Astrocyte (in vitro differentiated cells and primary cell): ENCODE measurements at places on chromosomes 1 and 21. TPM values are rescaled to one million over a fixed set of nuclear protein-coding genes. Genes with fewer than 3 reads are reported as not detected.

The RNF115 gene
- 15.2 and 15.3 TPM in 2 replicates for total RNA-seq

The NCDN gene
- 40.3 and 42.1 TPM in 2 replicates for total RNA-seq

The FAM72D gene
- total RNA-seq, result 0.70 and 1.00 TPM in 2 replicates

The DENND2D gene
- 0.18 TPM in 1 of 2 replicates, not detected in the other for total RNA-seq

The IGSF3 gene
- total RNA-seq, result 11.7 and 12.7 TPM in 2 replicates

The VHLL gene
- total RNA-seq, result 0.34 TPM in 1 of 2 replicates, not detected in the other

The CRABP2 gene
- total RNA-seq, result 278 and 339 TPM in 2 replicates

The DNAJC28 gene
- 2.1 and 2.4 TPM in 2 replicates for total RNA-seq

The OR2L2 gene
- total RNA-seq, result not detected in 2 replicates

The LMOD1 gene
- 13.2 and 14.9 TPM in 2 replicates for total RNA-seq

The BRDT gene
- not detected in 2 replicates for total RNA-seq

The CD34 gene
- 0.29 and 0.45 TPM in 2 replicates for total RNA-seq

The ATAD3B gene
- 55.3 and 63.0 TPM in 2 replicates for total RNA-seq

The FAM72A gene
- total RNA-seq, result 8.4 and 8.8 TPM in 2 replicates

The BCL2L15 gene
- 0.14 and 0.38 TPM in 2 replicates for total RNA-seq

The TNFRSF1B gene
- 0.09 TPM in 1 of 2 replicates, not detected in the other for total RNA-seq

The TARBP1 gene
- 15.9 and 17.8 TPM in 2 replicates for total RNA-seq
